Occipital lobe (tissue), 3 donors: ENCODE measurements at places on chromosomes 11 and 22.

DNA sequence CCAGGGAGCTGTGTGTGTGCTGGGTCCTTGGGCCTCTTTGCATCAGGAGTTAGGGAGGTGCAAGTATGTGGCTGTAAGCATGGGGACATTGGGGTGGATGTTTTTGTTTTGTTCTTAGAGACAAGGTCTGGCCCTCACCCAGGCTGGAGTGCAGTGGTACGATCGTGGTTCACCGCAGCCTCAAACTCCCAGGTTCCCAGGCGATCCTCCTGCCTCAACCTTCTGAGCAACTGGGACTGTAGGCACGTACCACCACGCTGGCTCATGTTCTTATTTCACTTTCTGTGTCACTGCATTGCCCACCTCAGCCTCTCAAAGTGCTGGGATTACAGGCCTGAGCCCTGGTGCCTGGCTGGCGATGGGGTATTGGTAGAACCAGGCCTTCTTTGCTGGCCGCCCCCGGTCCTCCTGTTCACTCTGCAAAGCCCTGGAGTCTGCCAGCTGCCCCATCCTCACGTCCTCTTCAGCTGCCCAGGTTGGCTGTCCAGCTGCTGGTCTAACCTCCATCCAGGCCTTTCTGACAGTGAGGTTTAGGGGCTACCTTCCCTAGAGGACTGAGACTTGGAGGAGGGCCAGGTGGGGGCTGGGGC, 851 bp upstream of the GRAMD4 start:
- DNase-seq, result no peak

- no peak for DNase-seq
Observed at GRCh38 chr11:57787920-57788702, 26.5 kb downstream of the CTNND1 start.

- peak; percentile 28 for DNase-seq
Observed at GRCh38 chr22:41746567-41747400, 47.5 kb downstream of the MEI1 start.

- no peak for DNase-seq
Observed at GRCh38 chr22:23874871-23875270, 17.2 kb downstream of the SLC2A11 start.

- no peak for DNase-seq
Observed at GRCh38 chr22:46660604-46661201, 40.5 kb downstream of the GRAMD4 start.

- no peak for DNase-seq
Observed at GRCh38 chr22:39313258-39314001, 6.0 kb downstream of the RPL3 start.

DNA sequence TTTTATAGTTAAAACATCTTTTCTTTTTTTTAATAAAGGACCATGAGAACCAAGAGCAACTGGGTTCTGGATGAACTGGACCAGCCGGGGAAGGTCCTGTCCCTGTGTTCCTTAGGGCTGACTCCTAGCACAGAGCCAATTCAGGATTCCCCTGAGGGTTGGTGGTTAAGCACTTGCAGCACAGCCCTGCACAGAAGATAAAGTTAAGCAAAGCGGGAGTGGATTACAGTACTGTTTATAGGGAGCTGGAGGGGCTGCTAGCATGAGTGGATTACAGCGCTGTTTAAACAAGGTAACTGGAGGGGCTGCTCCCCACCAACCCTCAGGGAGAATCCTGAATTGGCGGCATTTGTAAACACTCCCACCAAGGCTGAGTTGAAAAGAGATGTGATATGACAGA, 90.6 kb downstream of the CELSR1 start:
- no peak for DNase-seq

DNA sequence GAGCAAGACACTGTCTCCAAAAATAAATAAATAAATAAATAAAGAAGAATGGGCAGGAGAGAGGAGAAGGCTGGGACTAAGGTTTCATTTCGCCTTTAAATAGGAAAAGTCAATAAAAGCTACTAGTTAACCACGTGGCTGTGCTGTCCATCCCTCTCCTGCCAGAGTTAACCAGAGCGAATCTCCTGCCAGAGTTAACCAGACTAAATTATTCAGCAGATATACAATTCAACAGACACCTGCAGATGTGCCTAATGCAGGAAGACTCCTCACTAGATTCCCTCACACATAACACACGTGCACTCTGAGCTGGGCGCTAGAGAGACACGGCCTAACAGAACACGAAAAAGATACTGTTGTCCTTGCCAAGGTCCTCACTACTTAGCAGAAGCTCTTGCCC, 156.1 kb downstream of the IGLL1 start:
- no peak for DNase-seq

DNA sequence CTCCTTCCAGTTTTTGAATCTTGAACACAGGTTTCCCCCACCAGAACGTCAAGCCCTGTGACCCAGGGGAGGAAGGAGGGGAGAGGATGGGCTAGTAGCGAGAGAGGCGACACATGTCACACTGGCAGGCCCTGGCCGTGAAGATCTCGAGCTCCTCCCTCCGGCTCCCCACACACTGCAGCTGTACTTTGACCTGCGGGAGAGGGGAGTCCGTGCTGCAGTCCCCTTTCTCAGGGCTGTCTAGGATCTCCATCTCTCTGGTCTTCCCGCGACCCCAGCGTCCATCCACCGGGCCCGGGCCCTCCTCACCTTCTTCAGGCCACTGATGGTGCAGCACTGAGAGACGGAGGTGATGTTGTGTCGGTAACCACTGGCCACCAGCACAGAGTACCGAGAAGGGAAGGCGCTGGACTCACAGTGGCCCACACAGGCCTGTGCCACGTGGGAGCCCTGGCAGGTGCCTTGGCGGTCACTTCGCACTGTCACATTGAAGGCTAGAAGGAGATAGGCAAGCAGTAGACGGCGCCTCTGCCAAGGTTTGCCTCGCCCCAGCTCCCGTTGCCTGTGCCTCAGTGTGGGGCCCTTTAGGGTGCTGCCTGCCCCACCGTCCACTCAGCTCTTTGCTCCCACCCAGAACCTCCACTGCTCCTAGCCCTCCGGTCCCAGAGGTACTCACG, 873 bp downstream of the GPHA2 start:
- DNase-seq, result no peak

GRCh38 chr11:66951927-66952337, 6.3 kb downstream of the PC start:
- DNase-seq, result no peak

GRCh38 chr11:47338396-47339241, 13.9 kb downstream of the MYBPC3 start:
- DNase-seq, result no peak

GRCh38 chr11:69392104-69392653, 89.3 kb upstream of the LINC01488 start:
- DNase-seq, result no peak

- DNase-seq, result no peak
Observed at GRCh38 chr11:81658722-81659121, 1074.9 kb downstream of the FAM181B start.

GRCh38 chr11:67303835-67304411, 593 bp downstream of the SSH3 start:
- DNase-seq, result no peak

GRCh38 chr11:86804951-86805350, 4.6 kb downstream of the PRSS23 start:
- DNase-seq, result no peak

DNA sequence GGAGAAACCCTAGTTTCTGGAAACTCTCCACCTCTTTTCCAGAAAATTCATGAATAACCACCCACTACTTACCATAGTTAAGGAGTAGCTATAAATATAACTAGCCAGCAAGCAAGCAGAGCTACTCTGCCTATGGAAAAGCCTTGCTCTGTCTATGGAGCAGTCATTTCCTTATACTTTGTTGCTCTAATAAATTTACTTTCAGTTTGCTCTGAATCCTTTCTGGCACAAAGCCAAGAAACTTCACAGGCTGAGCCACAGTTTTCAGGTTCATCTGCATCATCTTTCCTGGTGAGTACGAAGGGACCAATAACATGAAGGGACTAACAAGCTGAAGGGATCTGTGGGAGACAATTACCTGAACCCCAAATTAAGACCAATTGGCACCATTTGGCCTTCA, 4.6 kb downstream of the OR4C45 start:
- DNase-seq, result no peak

GRCh38 chr11:104688731-104689130, 209.5 kb downstream of the CASP12 start:
- DNase-seq, result no peak

DNA sequence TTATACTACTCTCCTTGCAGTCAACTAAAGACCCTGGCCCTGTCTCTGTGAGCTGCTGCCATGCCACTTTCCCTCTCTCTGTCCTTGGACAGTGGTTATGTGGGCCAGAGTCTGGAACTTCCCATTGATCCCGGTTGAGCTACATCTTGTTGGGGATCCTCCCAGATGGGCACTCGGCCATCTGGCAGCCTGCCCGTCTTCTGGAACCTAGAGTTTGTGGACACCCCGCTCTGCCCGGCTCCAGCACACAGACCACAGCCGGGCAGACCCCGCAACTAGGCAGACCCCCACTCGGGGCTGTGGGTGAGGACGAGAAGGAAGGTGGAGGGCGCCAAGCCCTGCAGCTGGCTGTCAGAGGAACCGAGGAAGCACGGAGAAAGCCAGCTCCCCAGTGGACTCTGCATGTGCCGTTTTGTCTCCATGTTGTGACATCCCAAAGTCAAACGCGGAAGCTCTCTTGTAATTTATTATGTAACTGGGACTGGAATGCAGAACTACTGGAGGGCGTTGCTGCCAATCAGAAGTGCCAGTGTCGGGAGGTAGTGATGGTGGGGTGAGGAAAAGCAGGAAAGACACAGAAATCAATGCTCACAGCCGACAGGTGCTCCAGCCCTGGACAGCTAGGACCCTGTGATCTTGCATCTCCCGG, 207.7 kb downstream of the CEP164 start:
- DNase-seq, result peak; percentile 79

GRCh38 chr22:38788846-38789245, 5.1 kb downstream of the DNAL4 start:
- DNase-seq, result no peak

GRCh38 chr22:47237890-47238480, 475.5 kb downstream of the TBC1D22A start:
- DNase-seq, result no peak

DNA sequence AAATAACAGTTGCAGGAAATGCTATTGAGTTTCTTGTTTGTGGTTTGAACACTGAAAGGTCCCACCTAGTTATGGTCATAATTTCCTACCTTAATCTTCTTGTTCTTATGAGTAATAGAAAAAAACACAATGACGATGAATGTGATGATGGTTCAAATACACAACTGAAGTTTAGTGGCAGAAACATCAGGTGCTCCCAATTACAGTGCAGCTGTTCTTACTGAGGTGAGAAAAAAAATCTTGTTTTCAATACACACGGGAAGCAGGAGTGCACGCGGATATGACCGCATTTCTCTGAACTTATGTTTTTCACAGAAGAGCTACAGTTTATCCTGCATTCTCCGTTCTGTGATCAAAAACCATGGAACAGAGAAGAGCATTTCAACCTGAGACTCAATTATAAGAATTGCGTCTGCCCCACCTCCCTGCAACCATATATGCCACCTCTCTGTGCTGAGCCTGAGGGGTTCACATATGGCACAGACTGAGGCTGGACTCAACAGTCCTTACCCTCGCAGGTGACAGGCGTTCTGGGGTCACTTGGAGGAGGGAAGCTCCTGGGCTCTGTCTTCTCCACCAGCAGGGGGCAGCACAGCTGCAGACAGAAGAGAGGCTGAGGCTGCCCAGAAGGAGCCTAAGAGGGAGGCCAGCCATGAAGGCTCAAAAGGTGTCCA, 99.7 kb upstream of the IGLL5 start:
- DNase-seq, result no peak
